ENCODE measurements at places on chromosomes 3 and 15.

DNA sequence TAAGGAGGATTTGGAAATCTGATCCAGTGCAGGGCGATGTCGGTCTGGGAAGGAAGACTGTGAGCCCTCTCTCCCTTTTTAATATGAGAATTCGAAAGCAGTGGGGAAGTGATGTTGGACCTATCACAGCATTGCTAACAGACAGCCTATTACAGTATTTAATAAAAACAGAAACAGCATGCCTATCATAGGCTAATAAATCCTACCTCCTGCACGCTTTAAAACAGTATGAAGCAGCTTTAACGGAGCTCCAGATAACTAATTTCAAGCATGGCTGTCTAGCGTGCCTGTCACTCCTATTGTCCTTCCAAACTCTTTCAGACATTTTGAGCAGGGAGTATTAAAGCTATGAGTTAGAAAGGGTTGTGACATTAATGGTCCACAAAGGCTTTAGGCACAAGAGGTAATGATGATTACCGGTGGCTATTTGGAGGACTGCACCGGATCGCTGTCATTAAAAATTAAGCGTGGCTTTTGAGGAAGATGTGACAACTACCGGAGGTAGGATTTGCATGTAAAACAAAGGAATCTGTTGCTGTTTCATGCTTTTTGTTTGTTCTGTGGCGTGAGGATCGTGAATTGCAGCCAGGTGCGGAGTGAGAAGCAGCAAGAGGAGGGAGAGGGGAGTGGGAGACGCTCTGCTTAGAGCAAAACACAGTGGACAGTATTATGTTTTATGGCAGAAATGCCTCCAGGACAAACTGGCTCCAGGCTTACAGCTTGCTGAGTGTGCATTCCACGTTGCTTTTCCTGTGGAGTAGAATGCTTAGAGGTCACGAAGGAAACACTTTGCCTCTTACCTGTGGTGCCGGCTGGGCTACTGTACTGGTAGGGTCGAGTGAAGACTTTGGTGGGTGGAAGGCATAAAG lies at the start of gene KCNMB2:
KCNMB2 (plus strand) TSS at position 226 of the 869 bp plus-strand sequence.
- peak; percentile 67 for DNase-seq

GRCh38 chr3:183845608-183846288 lies 20.4 kb upstream of the MAP6D1 start:
- no peak for DNase-seq

GRCh38 chr15:79834495-79834894 lies 62.3 kb downstream of the MTHFS start:
- DNase-seq: peak; percentile 91

DNA sequence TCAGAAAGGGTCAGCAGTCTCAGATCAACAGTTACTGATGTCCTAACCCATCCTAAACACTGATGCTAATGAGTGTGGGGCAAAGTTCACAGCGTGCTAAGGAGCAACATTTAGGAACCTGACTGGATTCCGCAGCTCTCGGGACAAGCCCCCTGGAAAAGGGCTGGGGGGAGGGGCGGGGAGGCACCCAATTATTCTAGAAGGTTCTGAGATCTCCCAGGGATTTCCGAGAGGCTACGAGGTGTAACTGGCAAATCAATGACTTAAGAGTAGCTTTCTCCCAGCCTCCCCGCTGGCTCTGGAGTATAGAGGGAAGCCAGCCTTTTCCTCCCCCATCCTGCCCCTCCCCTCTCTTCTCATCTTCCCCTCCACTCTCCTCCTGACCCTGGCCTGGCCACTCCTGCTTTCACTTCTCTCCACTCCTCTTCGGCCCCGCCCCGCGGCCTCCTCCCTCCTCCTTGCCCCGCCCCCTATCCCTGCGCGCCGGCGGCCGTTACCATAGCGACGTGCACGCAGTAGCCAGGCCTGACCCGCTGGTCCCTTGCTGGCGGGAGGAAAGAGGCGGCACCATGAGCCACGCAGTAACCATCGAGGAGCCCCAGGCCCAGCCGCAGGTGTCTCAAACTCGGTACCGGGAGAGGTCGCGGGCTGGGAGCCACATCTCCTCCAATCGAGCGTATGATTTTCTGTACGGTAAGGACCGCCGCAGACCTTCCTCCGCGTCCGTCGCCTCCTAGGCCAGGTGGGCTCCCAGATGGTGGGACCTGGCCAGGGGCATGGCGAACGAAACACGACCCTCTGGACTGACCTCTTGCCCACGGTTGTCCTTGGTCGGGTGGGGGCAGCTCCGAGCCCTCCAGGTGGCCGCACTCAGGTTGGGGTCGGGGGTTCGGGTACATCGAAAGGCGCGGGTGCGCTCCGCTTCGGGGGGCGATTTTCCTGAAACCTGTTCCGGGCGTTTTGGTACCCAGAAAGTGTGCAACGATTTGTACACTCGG lies at the start of gene CFAP91:
CFAP91 (plus strand) TSS at position 493 of the 998 bp plus-strand sequence; CDS start at position 570, 77 bp downstream.
- peak; percentile 87 for DNase-seq

Measured in NCI-H510A treated with DMSO at 0.1 percent for 48 hours (cell line).